Mammary epithelial cell (primary cell): ENCODE measurements at places on chromosomes 4 and X.
A peak's percentile ranks its signal among the peaks of the same experiment; 100 is the strongest.

DNA sequence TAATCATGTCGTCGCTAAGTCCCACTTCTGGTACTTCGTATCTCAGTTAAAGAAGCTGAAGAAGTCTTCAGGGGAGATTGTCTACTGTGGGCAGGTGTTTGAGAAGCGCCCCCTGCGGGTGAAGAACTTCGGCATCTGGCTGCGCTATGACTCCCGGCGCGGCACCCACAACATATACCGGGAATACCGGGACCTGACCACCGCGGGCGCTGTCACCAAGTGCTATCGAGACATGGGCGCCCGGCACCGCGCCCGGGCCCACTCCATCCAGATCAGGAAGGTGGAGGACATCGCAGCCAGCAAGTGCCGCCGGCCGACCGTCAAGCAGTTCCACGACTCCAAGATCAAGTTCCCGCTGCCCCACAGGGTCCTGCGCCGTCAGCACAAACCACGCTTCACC lies 11.3 kb downstream of the PNCK start:
- DNase-seq = no peak

DNA sequence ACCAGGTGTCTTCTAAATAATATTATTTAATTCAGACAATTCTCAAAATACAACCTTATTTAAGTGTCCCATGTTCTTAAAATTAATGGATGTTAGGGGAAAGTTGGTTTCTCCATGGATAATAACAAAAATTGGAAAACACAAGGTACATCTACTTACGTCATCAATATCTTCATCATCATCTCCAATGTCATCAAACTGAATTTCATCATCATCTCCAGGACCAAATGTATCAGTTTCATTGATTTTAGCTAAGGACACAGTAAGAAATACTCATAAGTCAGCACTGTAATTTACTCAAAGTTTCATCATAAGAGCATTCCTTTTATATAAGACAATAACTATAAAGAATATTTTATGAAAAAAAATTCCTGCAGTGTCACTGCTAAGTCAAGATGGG lies 11.3 kb downstream of the EIF1AX start:
- DNase-seq = no peak

- peak; percentile 32 for DNase-seq
Measured at GRCh38 chr4:176964116-176964691, 171.5 kb upstream of the VEGFC start.

- DNase-seq = no peak
Measured at GRCh38 chr4:82241534-82241933, 132.3 kb downstream of the HNRNPD start.

DNA sequence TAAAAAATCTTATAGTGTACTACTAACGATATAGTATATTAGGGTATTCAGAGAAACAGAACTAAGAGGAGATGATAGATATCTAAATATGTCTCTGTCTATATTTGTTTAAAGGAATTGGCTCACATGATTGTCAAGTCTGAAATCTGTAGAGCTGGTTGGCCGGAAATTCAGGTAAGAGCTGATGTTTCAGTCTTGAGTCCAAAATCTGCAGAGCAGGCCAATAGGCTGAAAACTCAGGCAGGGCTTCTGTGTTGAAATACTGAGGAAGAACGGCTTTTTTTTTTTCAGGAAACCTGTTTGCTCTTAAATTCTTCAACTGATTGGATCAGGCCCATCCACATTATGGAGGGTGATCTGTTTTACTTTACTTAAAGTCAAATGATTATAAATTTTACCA lies 31.7 kb downstream of the PGRMC2 start:
- no peak for DNase-seq

DNA sequence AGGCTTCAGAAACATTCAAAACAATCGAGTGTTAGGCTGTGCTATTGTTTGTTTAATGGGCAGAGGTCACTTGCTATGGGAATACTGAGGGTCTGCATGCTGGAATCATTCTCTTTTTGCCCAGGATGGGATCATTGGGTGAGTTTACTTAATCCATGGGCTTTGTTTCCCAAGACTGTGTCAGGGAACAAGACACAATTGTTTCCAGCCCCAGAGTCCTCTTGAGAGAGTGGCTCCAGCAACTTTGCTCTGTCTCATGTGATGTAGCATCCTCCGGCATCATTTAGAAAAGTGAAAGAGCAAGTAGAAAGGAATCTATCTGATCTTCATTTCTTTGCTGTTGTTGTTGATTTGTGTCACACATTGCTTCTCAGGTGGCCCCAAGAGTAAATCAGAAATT lies 1.8 kb downstream of the TENM3 start:
- no peak for DNase-seq

GRCh38 chrX:64850371-64851082 lies 125.7 kb downstream of the ZC4H2 start:
- no peak for DNase-seq

GRCh38 chr4:185201977-185202962 lies 1.5 kb downstream of the CFAP97 start:
- no peak for DNase-seq

DNA sequence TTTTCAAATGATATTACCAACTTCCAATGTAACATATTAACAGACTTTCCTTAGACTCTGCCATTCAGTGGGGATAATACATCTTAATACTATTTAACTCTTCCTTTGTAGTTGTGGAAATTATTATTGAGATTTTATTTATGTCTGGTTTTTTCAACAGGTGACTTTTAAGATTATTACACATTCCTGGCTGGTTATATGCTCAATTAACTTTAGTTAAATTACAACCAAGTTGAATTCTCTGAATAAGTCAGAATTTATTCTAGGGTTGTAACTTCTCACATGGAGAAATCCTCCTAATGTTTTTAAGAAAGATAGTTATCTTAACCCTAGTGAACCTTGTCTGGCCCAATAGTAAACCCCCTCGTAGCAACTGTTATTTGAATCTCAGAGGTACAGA lies 107.3 kb downstream of the SLC10A6 start:
- DNase-seq = no peak

GRCh38 chrX:25017667-25018247 lies 2.0 kb upstream of the ARX start:
- DNase-seq = no peak

GRCh38 chr4:55949482-55949802 lies 697 bp downstream of the CEP135 start:
- DNase-seq = no peak

DNA sequence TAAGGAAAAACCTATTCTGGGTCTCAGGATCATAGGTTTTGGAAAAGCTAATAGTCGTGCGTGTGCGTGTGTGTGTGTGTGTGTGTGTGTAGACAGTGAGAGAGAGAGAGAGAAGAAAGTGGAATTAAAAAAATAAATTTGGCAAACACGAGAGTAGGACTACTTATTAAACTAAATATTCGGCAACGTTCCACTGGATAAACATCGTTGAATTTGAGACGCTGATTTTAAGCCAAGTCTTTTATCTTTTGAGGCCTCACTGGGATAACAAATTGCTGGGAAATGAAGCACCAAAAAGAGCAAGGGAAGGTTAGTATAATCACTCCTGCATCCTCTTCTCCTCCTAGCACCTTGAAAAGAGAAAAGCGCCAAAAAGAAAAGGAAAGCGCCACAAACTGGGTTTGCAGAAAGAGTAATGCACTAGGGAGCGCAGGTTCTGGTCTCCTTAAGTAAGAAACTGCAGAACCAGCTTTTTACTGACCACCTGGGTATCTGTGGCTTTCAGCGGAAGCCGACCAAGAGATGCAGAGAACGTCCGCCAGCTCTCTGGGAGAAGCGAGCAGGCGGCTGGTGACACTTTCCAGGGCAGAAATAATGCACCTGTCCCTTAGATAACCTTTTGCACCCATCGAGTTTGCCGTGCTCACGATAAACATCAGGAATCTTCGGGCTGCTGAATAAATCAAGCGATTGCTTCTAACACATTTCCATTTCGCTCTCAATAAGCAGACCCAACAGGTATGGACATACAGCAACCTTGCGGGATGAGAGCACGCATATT lies 3.4 kb downstream of the ATOH1 start:
- DNase-seq = no peak

DNA sequence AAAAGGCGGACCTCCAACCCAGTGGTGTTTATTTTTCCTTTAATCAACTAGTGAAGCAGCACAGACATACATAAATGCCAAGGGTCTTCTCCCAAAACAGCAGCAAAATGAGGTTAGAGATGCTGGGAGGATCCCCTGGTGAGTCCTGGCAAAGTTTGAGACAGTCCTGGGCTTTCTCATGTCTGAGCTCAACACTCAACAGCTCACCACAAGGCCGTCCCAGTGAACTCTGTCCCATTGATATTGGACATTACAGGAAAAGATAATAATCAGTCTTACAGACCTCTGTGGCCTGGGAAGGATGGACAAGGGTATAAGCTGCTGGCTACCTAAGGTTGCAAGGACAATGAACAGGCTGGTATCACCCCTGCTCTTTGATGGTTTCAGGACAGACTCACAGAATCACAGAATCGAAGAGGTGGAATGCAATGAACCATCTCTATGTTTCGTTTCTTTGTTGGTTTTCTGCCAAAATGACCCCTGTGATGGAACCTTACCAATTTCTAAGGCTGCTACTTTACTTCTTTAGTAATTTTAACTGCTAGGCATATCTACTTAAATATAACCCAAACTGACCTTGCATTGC lies 551.8 kb downstream of the RAB28 start:
- DNase-seq = no peak

- peak; percentile 10 for DNase-seq
Measured at GRCh38 chrX:78708262-78708661, 39.3 kb upstream of the LPAR4 start.

DNA sequence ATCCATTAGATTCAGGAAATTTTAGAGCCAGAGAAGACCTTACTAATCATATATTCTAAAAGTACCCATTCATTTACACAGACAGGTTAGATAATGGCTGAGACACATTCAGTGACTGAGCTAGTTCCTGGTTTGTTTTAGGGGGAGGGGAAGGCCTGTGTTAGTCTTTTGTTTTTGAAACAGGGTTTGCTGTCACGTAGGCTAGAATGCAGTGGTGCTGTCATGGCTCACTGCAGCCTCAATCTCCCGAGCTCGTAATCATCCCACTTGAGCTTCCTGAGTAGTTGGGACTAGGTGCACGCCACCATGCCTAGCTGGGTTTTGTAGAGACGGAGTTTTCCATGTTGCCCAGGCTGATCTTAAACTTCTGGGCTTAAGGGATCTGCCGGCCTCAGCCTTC lies 10.1 kb downstream of the RBPJ start:
- no peak for DNase-seq

- no peak for DNase-seq
Measured at GRCh38 chr4:57369446-57369845, 259.3 kb upstream of the IGFBP7 start.

GRCh38 chr4:151401739-151402138 lies 7.2 kb upstream of the FHIP1A start:
- no peak for DNase-seq

DNA sequence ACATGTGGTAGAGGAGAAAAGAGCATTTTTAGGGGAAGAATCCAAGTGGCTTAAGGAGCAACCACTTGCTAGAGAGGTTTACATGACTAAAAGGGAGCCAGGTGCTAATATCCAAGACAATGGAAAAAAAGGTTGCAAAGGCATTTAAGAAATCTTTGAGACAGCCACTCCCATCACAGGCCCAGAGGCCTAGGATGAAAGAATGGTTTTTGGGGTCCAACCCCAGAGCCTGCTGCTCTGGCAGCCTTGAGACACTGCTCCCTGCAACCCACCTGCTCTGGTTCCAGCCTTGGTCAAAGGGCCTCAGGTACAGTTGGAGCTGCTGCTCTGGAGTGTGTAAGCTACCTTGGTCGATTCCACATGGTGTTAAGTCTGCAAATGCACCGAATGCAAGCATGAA lies 84.1 kb upstream of the FREM3 start:
- DNase-seq = no peak

GRCh38 chrX:153635788-153636668 lies 11.0 kb upstream of the DUSP9 start:
- no peak for DNase-seq

- DNase-seq = no peak
Measured at GRCh38 chrX:40476958-40477357, 103.8 kb upstream of the ATP6AP2 start.

DNA sequence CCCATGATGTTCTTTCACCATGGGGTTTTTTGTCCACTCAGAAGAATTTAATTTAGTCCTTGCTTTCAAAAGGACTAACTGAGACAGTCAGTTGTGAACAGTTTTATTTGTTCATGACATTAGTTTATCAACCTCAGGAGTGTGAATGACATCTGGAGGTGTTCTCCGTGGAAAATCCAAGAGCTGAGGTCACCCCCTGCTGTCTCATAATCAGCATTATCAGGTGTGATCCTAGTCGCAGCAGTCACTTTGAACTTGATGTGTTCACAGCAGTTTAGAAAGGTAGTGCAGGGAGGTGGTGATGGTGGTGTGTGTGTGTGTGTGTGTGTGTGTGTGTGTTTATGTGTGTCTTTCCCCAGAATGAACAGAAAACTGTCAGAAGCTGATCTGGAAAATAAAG lies 1760.8 kb upstream of the PCDH10 start:
- no peak for DNase-seq

- DNase-seq = no peak
Measured at GRCh38 chr4:73197220-73197619, 61.4 kb downstream of the ANKRD17 start.

DNA sequence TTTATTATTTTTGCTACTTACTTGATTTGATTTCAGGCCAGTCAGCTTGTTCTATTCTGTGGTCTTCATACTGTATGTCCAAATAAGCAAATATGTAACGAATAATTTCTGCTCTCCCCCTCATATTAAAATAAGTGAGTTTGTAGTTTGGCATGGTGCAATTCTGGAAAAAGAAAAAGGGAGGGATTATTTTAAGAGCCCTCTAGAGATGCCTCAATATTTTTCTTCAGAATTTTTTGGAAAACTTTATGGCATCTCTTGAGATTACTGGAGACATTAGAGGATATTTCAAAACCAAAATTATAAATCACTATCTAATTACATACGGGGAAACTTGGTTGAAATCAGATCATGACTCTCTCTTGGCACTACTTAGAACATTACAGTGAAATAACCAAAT lies 8.2 kb downstream of the HPGDS start:
- no peak for DNase-seq

GRCh38 chr4:176186067-176186466 lies 9.3 kb downstream of the SPATA4 start:
- DNase-seq = no peak

- no peak for DNase-seq
Measured at GRCh38 chr4:163245044-163245728, 78.5 kb upstream of the NAF1 start.

DNA sequence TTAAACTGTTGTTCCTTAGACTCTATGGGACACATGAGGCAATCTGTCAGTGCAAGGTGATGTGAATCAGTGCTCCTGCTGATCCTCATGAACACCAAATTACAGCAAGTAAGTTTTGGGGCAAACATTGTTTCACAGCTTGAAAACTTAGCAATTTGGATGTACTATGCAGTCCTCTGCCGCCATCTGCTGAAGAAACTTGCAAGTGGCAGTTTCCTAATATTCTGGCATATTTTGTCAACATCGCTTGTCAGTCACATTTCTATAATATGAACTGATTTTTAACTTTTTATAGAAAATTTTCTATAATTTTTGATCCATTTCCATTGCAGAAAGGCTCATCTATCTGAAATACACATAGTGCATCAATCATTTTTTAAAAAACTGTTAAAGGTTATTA lies 56.3 kb downstream of the ZAR1 start:
- DNase-seq = peak; percentile 3

GRCh38 chrX:20727447-20727846 lies 460.7 kb upstream of the RPS6KA3 start:
- DNase-seq = peak; percentile 15

- no peak for DNase-seq
Measured at GRCh38 chr4:166502660-166503059, 629.6 kb downstream of the TLL1 start.
